ENCODE measurements at places on chromosomes 1 and 21.

- DNase-seq = no peak
These were observed 263.2 kb upstream of the RAB4A start for GRCh38 chr1:229007701-229008100.

DNA sequence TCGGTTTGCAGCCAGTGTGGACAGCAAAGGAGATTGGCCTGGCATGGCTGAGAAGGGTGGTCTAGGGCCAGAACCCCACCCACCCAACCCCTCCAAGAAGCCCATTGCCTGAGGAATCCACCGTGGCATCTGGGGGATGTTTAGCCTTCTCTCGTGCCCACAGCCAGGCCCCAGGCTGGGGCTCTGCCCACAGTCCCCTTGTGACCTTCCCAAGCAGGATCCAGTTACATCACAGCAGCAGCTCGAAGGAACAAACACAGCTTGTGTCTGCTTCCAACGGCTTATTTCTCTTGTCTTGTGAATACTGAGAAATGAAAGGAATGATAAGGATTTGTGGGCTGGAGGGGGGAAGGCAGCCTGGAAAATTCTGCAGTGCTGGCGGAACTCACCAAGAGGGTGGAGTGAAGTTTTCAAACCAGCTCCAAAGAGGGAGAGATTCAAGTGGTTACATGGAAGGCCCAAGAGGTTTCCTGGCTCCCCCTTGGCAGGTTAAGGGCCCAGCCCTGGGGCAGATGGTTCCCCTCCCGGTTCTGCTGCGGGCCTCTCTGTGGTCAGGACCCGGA, 61.6 kb downstream of the DHRS3 start:
- DNase-seq = no peak

GRCh38 chr1:217813031-217813430, 181.9 kb downstream of the SPATA17 start:
- no peak for DNase-seq

- no peak for DNase-seq
These were observed 6.8 kb upstream of the SLAMF9 start for GRCh38 chr1:159960721-159961381.

DNA sequence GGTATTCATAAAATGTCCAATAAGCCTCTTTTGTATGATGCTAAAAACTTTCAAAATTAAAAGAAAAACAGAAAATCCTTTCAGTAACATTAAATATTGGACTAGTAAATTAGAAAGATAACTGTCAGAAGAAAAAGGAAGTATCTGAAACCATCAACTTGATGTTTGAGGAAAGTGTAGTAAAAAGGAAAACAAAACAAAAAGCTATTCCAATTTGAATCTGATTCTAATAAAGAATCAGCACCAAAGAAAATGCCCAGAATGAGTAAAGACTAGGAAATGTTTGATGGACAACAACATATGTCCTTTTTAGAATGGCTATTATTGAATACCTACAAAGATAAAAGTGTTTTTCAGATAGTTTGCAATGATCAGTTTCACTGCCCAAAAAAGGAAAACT, 79.9 kb upstream of the RBM34 start:
- DNase-seq = no peak

GRCh38 chr1:14215151-14215550, 383.3 kb upstream of the KAZN start:
- DNase-seq = no peak

DNA sequence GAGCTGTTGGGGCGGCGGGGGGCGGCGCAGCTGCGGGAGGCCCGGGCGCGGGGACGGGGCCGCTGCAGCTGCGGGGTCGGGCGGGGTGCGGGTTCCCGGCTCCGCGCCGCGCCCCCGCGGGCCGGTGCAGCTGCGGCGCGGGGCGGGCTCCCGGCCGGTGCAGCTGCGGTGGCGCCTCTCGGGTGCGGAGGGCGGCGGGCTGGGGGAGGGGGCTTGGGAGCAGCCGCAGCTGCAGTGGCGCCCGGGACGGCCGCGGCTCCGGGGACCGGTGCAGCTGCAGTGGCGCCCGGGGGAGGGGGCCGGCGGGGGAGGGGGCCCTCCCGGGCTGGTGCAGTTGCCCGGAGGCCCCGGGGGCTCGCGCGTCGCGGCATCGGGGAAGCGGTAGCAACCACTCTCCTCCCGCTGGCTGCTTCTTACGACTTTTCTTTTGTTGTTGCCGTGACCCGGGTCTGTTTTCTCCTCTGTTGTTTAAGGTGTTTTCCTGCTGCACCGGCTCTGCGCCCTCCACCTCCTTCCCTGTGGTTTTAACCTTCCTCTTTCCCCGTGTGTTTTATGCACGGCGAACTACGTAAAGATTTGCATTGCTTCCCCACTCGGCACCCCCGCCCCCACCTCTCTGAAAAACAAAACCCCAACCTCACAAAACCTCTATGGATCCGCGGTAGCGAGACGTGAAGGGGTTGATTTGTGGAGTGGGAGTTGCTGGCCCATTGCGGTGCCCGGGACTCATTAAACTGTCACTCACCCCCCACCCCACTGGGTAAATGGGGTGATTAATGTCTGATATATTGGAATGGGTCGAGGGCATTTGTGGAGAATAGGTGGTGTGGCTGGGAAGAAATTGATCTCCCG, 1.7 kb upstream of the ZBTB18 start:
- DNase-seq = peak; percentile 6

- DNase-seq = no peak
These were observed 16.4 kb downstream of the FAM20B start for GRCh38 chr1:179042087-179042486.

- no peak for DNase-seq
These were observed 650.4 kb downstream of the LTN1 start for GRCh38 chr21:28342212-28342810.

- DNase-seq = no peak
These were observed 82.3 kb downstream of the ITPKB start for GRCh38 chr1:226656601-226657277.

DNA sequence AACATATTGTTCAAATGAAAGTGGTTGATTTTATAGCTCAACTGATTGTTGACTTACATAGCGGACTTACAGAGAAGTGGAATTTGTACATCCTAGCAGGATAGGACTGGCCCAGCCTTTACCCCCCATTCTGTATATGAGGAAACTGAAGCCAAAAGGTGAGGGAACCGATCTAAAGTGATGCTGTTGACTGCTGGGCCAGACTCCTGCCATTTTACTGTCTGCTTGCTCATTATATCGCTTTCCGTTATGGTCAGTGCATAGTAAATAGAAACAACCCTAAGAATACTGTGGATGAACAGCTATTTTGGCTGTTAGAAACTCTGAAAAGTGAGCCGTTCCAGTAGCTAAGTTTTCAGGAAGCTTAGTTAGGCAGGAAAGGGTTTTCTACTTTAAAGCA, 31.9 kb downstream of the PRDM2 start:
- DNase-seq = no peak

GRCh38 chr1:187078321-187078720, 249.6 kb downstream of the PLA2G4A start:
- DNase-seq = no peak

DNA sequence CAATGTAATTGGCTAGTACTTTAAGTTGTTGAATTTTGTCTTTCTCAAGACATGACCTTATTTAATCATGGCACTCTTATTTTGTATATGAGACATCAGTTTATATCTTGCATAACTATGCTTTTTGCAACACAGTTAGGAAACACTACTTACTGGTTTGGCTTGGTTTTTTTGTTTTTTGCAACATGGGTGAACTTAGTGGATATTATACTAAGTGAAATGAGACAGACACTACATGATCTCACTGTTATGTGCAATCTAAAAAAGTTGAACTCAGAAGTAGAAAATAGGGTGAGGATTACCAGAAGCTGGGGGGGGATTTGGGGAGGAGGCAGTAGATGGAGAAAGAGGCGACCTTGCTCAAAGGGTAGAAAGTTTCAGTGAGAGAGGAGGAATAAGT, 132.1 kb downstream of the PLA2G4A start:
- DNase-seq = no peak

- DNase-seq = no peak
These were observed 9.0 kb downstream of the UMODL1 start for GRCh38 chr21:42079939-42080787.

- no peak for DNase-seq
These were observed 37.3 kb downstream of the F13B start for GRCh38 chr1:197029749-197030148.

- peak; percentile 92 for DNase-seq
These were observed 188.9 kb upstream of the EDN2 start for GRCh38 chr1:41673378-41673777.

GRCh38 chr1:113958691-113959090, 20.6 kb upstream of the OLFML3 start:
- DNase-seq = no peak

DNA sequence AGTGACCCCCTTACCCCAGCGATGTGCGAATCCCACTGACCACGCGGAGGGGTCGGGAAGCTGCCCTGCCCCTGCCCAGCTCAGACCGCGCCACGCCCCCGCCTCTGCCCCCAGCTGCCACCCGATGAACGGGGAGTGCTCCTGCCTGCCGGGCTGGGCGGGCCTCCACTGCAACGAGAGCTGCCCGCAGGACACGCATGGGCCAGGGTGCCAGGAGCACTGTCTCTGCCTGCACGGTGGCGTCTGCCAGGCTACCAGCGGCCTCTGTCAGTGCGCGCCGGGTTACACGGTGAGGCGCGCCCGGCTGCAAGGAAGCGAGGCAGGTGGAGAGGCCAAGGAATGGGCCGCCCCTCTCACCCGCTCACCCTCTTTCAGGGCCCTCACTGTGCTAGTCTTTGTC, 11.9 kb upstream of the LRRC71 start:
- DNase-seq = no peak

GRCh38 chr1:104136621-104137020, 386.9 kb downstream of the AMY1C start:
- no peak for DNase-seq

DNA sequence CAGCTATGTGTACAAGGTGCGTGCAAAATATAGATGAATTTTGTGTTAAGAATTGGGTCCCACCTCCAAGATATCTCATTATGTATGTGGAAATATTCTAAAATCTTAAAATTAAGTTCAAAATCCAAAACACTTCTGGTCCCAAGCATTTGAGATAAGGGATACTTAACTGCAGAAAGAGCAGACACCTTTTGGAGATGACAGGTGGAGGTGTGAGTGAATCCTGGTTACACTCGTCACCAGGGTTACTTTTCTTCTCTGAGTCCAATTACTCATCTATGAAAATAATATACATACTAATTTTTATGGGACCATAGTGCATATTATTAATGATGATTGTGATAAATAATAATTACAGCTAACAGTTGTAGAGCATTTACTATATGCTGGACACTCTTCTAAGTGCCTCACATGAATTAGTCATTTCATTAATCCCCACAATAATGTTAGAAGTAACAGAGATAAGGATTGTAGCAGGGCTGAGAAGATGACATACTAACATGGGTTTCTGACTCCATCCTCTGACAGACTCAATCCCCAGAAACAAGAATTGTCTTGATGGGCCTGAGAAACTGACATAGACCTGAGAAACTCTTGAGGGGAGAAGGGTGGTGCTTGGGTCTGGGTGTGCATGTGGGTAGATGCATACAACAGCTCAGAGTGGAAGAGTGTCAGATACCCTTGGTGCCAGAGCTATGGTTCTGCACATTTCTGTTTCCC, 8.3 kb upstream of the FASLG start:
- DNase-seq = no peak

- no peak for DNase-seq
These were observed 26.3 kb downstream of the DUSP10 start for GRCh38 chr1:221715321-221716169.

GRCh38 chr1:240254006-240254405, 162.3 kb downstream of the FMN2 start:
- no peak for DNase-seq

DNA sequence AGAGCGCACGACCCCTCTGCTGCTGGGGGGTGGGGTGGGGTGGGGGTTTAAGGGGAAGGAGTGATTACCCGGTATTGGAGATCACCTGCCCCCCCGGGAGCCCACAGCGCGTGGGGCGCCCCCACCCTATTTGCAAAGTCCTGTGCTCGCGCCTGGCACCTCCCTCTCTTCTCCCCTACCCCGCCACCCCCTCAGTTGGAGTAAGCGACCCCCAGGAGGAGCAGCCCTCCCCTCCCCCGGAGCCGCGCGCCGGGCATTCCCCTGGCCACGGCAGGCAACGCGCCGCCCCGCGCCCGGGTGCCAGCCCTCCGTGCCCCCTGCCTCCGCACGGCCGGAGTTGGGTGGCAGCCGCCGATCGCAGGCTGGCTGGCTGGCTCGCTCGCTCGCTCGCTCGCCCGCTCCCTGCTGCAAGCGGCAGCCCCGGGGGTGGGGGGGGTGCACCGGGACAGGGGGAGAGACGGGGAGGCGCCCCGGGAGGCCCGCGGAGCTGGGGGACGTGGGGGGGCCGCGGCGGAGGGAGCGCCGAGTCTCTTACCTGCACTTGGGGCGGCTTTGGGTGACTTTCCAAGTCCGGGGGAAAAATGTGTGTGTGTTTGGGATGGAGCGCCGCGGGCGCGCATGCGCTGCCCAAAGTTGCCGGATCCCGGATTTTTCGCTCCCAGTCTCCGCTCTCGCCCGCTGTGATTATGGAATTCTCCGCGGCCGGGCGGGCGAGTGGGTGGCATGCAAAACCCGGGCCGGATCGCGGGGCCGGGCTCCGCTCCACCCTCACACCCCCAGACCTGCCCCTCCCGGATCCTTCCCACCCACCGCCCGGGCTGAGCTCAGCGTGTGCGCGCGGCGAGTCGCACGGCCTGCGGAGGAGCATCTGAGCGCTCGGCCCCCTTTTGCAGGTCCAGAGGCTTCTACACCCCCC, at the start of gene CASZ1:
Gene CASZ1 (minus strand): TSS at position 618 of the 916 bp plus-strand sequence. CDS start 102,757 bp downstream, outside the sequence.
- DNase-seq = no peak

GRCh38 chr1:27513528-27513927, 23.6 kb upstream of the WASF2 start:
- DNase-seq = no peak

DNA sequence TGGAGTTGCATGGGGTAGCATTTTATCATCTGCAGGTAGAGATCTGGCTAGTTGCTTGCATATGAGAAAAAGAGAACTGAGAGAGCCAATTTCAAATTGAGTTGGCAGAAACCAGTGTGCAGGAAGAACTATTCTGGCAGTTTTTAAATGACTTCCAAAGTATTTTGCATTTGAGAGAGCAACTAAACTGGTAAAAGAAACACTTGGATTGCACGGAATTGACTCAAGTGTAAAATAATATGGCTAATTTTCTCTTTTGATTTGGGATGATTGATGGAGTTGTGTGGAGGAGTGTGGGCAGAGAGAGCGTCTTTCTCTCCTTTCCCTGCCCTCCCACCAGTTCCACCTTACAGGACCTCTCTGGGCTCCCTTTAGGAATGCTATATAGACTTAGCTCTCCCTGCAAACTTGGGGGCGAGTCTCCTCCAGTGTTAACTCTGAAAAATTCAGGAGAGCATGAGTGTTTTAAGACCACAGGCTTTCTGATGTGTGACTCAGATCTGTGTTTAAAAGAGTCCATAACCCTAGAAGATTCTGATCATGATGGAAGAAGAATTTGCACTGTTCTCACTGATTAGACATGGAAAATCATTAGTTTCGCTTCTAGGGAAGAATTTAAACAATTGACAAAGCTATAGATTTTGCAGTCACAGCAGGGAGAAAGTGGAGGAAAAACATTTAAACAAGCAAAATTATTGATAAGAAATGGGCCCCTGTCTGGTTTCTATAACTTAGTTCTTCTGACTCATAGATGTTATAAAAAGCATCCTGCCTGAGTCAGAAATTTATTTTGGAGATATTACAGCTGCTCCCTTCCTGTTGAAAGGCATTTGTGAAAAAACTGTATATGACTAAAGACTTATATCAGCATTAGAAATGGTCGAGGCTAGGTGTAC, 24.9 kb upstream of the CTBS start:
- no peak for DNase-seq
